H9 (cell line): ENCODE measurements at places on chromosomes 1 and 21.

DNA sequence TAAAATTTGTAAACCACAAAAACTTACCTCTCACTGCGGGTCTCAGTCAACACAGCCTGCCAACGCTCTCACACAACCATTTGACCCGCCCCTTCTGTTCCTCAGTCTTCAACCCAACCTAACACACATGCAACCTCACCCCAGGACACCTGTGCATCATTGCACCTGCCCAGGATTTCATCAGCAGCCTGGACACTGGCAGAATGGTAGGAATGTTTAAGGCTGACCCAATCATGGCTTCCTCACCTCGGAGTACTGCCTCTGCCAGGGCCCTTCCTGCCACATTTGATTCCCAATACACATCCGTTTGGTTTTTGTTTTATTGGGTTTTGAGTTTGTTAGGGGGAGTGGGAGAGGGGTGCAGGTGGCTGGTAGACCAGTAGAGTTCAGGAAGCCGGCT lies 40.7 kb downstream of the TOMM20 start:
- DNase-seq: no peak

DNA sequence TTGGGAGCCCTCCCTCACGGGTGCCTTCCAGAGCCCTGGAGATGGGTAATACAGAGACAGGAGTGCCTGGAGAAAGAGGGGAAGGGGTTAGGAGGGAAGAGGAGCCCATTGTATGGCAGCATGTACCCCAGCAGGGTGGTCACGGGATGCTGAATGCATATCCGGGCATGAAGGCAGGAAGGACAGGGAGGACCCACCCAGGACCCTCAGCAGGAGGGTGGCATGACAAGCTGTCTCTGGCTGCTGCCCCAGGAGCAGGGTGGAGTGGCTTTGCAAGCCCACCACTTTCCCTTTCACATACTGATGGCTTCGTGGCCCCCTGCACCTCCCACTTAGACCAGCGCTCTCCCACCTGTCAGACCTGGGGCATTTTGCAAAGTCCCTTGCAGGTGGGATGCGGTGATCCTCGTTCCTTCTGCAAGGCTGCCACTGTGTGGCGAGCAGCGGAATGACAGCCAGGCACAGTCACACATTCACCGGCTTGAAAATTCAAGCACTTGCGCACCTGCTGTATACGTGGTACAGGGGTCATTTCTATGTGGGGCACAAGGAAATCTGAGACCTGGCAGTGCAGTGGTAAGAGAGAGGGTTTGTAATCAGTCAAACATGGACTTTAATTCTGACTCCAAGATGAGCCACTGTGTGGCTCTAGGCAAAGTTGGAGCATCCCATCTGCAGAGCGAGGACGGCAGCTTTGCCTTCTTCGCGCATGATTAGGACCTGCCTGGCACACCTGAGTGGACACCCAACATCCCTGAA lies 53.2 kb upstream of the TMEM51 start:
- peak; percentile 80 for DNase-seq

DNA sequence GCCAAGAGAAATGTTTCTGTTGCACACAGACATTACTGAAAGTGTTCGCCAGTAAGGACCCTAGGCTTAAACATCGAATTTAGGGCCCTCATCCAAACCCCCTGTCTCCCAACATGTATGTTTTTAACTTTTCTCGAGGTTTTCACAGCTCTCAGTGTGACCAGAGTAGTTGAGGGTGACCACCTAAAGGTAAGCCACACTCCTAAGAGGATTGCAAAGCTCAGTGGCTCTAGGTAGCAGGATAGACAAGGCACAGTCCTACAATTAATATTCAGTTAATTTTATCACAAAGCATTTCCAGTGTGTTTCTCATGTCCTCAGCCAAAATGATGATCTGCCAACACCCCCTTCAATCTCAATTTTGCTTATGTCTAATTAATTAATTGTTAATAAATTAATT lies 695 bp upstream of the ALG14 start:
- DNase-seq: no peak

DNA sequence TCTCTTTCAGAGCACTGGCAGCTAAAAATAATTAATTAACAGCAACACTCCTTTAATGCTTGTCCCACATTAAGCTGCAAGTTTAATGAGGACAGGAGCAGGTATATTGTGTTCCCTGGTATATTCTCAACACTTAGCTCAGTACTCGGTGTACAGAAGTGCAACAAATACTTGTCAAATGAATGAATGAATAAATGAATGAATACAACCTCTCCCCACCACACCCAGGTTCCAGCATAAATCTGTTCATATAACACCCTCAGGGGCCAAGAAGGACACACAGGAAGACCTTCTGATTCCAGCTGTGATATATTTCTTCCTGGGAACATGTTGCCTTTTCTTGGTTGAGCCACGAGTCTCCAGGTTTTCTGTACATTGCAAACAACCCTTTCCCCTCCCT lies 38.1 kb upstream of the RD3 start:
- DNase-seq: no peak

DNA sequence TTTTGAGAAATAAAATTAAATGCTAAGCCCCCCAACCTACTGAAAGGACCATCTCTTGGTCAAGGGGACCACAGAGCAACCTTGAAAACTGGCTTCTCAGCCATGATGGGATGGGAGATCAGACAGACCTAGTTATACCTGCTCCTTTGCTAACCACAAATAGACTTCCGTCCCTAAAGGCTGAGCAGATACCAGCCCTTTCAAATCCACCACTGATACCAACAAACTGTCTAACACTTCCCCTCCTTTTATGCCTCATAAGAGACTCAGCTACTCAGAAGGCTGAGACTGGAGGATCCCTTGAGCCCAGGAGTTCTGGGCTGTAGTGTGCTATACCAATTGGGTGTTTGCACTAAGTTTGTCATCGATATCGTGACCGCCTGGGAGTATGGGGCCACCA lies 407.3 kb downstream of the SIPA1L2 start:
- DNase-seq: no peak

DNA sequence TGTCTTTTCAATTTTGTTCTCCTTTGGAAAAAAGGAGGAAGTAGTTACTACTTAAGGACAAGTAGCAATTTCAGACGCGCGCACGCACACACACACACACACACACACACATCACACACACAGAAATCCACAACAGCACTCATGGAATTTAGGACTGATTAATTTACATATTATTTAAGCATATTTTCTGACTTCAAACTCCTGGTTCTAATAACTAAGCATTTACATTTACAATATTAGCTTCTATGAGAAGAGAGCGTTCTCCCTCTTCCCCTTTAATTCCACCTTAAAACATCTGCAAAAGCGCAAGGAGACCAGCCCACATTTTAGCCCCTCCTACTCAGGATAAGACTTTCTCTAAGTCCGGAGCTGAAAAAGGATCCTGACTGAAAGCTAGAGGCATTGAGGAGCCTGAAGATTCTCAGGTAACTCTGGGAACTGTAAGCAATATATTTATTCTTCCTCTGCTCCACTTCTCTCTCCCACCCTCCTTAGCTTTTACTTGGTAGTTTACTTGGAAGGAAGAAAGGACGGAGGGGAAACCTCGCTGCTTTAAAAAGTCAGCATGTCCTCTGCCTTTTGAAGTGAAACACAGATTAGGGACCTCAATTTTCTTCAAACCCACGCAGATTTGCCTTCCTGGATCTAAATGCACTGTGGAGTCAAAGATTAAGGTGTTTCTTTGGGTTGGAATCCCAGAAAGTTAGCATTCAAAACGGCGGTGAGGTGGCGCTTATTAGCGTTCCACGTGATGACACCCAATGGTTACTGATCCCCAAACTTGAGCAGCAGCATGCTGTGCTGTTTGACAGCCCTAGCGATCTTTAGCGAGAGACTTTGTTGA lies at the start of gene PLA2G4A:
Gene PLA2G4A, plus strand, starts transcription at position 339 of the 844 bp plus-strand sequence. CDS start 25,406 bp downstream, outside the sequence.
- DNase-seq: peak; percentile 38

GRCh38 chr1:246476771-246477170 lies 30.3 kb downstream of the SMYD3 start:
- no peak for DNase-seq
